ENCODE measurements at places on chromosomes 5 and 9.

DNA sequence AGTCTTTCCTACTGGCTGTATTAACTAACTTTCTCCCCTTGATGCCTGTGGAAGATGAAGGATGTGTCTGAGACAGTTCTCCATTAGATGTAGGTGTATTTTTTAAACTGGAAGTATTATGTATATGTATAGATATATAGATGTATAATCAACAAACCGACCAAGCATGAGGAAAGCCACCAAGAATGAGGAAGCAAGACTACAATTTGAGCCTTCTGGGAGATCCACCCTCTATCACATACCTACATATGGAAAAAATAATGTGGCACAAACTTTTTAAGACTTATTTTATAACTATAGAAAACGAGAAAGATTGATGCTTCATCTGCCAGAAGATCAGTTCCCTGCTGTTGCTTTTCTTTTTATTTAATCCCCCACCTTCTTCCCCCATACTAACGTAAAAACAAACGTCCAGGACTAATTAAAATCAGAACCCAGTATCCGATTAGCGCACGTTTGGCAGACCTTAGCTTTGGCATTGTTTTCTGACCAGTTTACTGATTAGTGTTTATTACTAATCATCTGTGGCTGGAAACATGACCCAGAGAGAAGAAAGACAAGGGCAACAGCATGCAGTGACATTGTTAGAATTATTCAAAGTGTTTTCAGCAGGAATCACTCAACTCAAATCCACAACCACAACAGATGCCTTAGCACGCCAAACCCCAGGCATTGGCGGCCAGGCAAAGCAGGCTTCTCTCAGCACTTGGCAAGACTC lies 490.2 kb downstream of the EBF1 start:
- peak; percentile 69 for DNase-seq

GRCh38 chr5:175816348-175816747 lies 55.0 kb upstream of the CPLX2 start:
- no peak for DNase-seq

GRCh38 chr9:76835571-76836283 lies 70.2 kb downstream of the PRUNE2 start:
- peak; percentile 83 for DNase-seq

- DNase-seq, result no peak
Observed at GRCh38 chr5:10339958-10340357, 13.5 kb upstream of the MARCHF6 start.

GRCh38 chr9:120688758-120689157 lies 25.5 kb downstream of the MEGF9 start:
- DNase-seq, result no peak

DNA sequence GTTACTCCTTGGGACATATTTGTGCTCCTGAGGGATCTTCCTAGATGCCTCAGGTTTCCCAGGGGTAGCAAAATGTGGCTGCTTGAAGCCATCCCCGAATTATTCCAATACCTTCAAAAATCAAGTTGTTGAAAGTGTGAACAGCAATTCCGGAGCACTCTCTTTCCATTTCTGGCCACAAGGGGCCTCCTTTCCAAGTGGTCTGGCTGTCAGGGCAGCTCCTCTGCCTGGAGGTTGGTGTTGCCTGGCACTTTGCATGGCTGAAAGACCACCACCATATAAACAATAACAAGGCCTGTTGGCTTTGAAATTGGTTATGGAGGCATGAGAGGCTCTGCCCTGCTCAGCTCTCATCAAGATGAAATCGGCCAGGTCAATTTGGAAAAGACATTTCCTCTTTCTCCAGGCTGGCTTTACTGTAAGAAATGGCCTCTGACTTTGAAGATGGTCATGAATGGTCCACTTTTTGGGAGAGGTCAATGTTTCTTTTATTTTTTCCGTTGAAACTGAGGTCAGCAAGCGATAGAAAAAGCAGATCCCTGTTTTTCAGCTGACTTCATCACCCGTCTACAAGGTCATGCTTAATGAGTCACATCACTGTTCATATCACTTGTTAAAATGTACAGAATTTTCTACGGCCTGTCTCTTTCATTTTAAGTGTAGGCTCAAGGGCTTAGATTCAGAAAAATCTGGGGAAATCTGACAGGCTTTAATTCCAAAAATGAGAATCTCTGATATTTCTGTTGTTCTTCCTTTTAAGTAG lies 481.1 kb upstream of the ZNF608 start:
- DNase-seq, result peak; percentile 12

DNA sequence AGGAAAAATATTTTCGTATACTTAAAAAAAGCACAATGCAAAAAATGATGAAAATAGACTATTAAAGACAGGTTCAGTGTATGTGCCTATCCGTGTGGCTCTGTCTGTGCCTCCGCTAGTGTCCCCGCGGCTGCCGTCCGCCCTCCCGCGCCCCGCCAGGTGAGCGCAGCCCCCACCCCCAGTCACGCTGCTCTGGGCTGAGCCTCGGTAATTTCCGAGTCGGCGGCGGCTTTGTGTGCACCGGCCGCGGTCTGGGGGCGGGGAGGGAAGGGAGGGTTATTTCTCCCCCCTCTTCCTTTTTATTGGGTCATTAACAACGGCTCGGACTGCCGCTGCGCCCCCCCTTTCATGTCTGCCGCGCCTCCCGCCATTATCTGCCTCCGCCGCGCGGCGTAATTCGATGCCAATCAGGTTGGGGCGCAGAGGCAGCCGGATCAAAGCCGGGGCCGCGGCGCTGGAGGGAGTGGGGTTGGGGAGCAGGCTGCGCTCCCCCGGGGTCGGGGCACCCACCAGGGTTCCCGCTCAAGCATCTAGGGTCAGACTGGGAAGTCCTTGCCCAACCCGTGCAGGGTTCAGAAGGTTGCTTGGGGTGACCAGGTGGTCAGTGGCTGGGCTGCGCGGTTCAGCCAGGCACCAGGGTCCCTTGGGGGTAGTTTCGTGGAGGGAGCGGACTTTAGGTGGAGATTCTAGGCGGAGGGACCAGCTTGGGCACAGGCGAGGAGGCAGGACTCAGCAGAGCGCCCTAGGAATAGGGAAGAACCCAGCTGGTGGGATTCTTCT lies 39.5 kb upstream of the PSD2 start:
- DNase-seq, result no peak

GRCh38 chr5:173330338-173331206 lies 2.4 kb upstream of the STC2 start:
- no peak for DNase-seq

DNA sequence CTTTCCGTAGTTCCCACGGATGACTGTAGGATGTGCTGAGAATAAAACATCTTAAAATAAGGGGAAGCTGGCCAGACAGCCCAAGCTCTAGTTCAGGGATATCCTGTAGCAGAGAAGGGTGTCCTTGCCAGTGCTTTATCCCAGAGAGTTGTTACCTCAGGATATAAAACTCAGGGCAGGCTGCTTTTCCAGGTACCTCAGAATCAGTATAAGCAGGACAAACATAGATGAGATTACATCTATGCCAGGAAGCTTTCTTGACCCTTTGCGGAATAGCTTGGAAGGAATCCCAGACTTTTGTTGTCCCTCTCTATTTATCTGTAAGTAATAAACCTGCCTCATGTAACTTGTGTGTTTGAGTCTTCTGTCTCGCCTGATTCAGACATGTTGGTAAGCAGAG lies 565.7 kb downstream of the PRDM9 start:
- no peak for DNase-seq

DNA sequence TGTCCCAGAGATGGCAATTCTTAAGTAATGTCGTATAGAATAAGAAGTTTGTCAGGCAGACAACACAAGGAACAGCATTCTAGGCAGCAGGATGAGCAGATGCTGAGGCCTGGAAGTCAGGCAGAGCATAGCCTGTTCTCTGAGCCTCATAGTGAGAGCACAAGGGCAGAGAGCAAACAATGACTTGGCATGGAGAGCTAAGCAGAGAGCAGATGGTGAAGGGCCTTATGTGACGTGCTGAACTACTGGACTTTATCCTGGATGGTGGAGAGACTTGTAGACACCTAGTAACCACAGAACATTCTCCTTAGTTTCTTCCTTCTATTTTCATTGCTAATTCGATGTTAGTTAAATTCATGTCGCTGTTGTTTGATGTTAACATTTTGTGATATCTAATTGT lies 60.1 kb downstream of the KCTD16 start:
- no peak for DNase-seq

GRCh38 chr5:8521991-8522390 lies 653.0 kb downstream of the MTRR start:
- no peak for DNase-seq

DNA sequence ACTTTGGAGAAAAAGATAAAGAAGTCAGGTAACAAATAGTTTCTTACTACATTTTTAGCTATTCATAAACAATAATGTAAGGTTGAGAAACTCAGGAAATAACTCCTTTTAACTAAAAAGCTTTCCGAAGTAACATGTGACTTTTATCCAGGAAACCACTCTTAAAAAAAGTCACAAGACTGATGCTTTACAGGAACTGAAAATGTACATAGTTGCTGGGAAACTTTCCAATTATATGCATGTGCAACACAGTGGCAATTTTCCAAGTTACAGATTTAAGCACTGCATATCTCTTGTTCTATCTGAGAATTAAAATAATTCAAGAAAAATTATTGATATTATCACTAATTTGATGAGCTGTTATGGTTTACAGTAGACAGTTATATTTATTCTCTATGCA lies 105.2 kb downstream of the CDH10 start:
- peak; percentile 8 for DNase-seq

GRCh38 chr9:91500509-91501014 lies 76.9 kb upstream of the NFIL3 start:
- peak; percentile 68 for DNase-seq

DNA sequence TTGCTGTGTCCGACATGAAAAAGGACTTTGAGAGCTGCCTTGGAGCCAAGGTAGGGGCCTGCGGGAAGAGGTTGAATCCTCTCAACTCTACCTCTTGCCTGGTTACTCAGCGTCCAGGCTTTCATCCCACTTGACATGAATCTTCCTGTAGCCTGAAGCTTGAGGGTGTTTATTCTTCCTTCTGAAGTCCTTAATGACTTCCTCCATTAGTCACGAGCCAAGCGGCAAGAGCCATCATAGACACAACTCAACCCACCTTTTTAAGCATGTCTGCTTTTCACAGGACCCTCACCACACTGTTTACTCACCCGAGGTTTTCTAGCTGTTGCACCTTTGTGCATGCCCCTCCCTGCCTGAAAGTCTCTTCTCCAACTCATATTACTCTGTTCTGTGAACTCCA lies 40.2 kb downstream of the ACO1 start:
- no peak for DNase-seq

DNA sequence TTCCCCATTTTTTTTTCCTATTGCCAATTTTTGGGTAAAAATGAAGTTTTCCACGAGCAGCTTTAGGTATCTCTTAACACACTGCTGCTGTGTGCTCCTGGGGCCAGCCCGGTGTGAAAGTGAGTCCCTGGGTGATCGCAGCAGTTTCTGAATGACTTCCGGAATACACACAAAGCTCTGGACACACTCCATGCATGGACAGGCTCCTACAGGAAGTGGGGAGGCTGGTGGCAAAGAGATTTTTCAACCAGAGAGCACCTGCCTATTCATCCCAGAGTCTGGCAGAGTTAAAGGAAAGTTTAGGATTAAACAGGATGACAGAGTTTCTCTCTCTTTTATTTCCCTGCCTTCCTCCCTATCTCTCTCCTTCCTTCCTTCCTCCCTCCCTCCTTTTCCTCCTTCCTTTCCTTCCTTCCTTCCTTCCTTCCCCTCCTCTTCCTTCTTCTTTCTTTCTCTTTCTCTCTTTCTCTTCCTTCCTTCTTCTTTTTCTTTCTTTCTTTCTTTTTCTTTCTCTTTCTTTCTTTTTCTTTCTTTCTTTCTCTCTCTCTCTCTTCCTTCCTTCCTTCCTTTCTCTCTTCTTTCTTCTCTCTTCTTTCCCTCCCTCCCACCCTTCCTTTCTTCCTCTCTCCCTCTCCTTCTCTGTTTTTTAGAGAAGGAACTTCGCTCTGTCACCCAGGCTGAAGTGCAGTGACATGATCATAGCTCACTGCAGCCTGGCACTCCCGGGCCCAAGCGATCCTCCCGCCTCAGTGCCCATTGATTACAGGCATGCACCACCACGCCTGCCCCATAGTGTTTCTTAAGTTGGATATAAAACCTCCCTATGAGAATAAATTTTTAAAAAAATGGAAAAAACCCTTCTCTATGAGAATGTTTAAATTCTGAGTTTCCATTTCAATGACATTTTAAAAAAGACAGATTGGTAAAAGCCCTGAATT lies 38.7 kb upstream of the UBTD2 start:
- DNase-seq, result no peak

GRCh38 chr5:131536211-131536826 lies 98.7 kb downstream of the RAPGEF6 start:
- DNase-seq, result peak; percentile 24

- no peak for DNase-seq
Observed at GRCh38 chr9:84463272-84463671, 122.7 kb upstream of the SLC28A3 start.

- DNase-seq, result no peak
Observed at GRCh38 chr9:71270554-71270953, 149.1 kb upstream of the TRPM3 start.

DNA sequence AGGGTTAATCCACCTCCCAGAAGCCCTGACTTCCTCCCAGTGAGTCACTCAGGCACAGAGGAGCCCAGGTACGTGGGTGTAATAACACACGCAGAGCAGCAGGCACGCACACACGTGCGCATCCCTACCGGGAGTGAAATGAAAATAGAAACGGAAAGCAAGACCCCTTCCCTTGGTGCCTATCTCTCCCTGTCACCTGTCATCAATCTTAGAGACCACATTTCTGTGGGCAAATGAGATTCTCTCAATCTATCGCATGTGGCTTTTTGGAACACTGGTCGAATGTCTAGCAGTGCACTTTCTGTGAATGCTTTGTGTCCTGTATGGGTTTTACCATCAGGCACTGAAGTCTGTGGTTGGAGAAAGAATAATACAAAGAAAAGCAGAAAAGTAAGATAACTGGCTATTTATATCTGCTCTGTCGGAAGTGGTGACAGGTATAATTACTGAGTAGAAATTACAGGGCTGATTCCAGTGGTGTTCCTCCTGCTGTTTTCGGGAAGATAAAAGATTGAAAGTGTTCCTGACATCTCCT lies 137.7 kb upstream of the GRIA1 start:
- peak; percentile 2 for DNase-seq

DNA sequence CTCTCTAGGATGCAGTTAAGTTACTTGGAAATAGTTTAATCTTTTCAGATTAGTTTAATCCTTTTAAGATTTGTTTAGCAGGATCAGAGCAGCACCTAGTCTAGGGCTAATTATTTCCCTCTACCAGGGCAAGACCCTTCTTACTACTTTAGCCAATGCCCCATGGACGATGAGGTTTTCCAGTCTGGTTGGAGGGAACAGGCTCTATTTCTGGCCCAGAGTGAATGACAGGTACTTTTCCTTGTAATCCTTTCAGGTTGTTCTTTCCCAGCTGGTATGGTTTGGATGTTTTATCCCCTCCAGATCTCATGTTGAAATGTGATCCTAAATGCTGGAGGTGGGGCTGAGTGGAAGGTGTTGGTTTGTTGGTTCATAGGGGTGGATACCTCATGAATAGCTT lies 27.2 kb downstream of the PTTG1 start:
- DNase-seq, result no peak

- DNase-seq, result no peak
Observed at GRCh38 chr9:101400120-101400519, 1.5 kb downstream of the ZNF189 start.

- no peak for DNase-seq
Observed at GRCh38 chr5:129125819-129126218, 31.3 kb downstream of the ISOC1 start.
